Neuronal stem cell (in vitro differentiated cells): ENCODE measurements at places on chromosomes 3 and 15.

- peaks cover 7% of the 10 kb centered on the region for H3K4me1 ChIP-seq
- no peaks in the 10 kb centered on the region for H3K36me3 ChIP-seq
- no peaks in the 10 kb centered on the region for H3K27me3 ChIP-seq
- no peak overlapping the region for H3K27ac ChIP-seq
Measured at GRCh38 chr3:195046441-195046840, 224.5 kb downstream of the XXYLT1 start.

GRCh38 chr3:141663993-141664392 is 74.1 kb upstream of the RNF7 start:
- no peaks in the 10 kb centered on the region for H3K36me3 ChIP-seq
- H3K4me3 ChIP-seq: no peak overlapping the region
- H3K4me1 ChIP-seq: no peaks in the 10 kb centered on the region
- peaks cover 2% of the 10 kb centered on the region for H3K27me3 ChIP-seq
- no peak for DNase-seq

DNA sequence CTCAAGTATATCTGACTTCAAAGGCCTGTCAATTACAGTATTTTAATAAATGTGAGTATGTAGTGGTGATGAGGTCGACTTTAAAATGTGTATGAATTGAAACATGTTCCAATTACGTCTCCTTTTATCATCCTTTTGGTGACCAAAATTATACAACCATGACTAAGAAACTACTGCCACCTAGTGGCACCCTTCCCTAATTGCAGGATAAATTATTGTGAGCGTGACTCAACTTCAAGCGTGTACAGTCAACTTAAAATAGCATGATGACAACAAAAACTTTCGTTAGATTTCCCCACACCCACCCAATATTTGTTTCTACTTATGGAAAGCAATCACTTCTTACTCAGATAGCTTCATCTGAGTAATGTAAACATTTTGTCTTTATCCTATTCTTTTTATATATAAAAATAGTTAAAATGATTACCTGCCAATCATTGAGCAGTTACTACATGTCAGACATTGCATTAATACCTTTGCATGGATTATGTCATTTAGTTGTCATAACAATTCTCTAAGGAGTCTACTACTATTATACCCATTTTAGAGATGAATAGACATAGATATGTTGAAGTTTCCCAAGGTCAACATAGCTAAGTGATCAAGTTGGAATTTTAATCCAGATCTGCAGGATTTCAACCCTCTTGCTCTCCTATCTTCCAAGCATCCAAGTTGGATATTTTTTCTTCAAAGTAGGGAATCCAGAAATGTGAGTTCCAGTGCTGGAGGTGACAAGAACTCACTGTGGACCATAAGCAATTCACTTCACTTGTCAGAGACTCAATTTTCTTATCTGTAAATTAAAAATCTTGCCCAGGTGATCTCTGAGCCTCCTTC is 106.0 kb downstream of the MEX3B start:
- H3K27me3 ChIP-seq: no peaks in the 10 kb centered on the region
- H3K4me3 ChIP-seq: no peak overlapping the region
- no peak overlapping the region for H3K27ac ChIP-seq

- H3K4me1 ChIP-seq: peaks cover 12% of the 10 kb centered on the region
- DNase-seq: peak; percentile 60
- no peak overlapping the region for H3K27ac ChIP-seq
- H3K27me3 ChIP-seq: no peaks in the 10 kb centered on the region
- H3K36me3 ChIP-seq: peaks cover 8% of the 10 kb centered on the region
- H3K4me3 ChIP-seq: no peak overlapping the region
Measured at GRCh38 chr15:82040862-82041261, 5.0 kb downstream of the MEX3B start.

- H3K27me3 ChIP-seq: no peaks in the 10 kb centered on the region
- H3K36me3 ChIP-seq: no peaks in the 10 kb centered on the region
- no peak overlapping the region for H3K27ac ChIP-seq
- no peak overlapping the region for H3K4me3 ChIP-seq
Measured at GRCh38 chr3:31392568-31392967, 140.2 kb upstream of the STT3B start.

DNA sequence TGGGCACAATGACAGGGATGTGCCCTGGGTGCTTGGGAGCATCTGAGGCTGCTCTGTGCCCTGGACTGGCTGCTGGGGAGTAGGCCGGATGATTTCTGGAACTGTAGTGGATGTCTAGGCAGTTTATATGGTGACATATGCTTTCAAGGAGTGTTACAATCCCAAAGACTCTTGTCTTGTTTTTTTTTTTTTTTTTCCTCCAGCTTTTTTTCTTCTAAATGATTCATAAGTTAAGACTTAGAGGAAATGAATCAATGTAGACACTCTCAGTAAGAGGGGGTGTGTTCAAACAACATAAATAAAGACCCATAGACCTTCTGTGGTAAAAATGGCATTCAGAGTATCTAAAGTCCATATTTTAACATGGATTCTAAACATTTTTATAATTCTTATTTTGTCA is 706.1 kb upstream of the GOLIM4 start:
- no peak overlapping the region for H3K4me3 ChIP-seq
- H3K27ac ChIP-seq: no peak overlapping the region
- no peak for DNase-seq
- no peaks in the 10 kb centered on the region for H3K27me3 ChIP-seq
- peaks cover 20% of the 10 kb centered on the region for H3K4me1 ChIP-seq
